HT-29 (cell line): ENCODE measurements at places on chromosomes 4 and X. TPM values are rescaled to one million over a fixed set of nuclear protein-coding genes. Genes with fewer than 3 reads are reported as not detected.
A peak's percentile ranks its signal among the peaks of the same experiment; 100 is the strongest.

SEC31A gene
- 60.6 and 68.9 TPM in 2 replicates for total RNA-seq

SMR3A gene
- not detected in 2 replicates for total RNA-seq

STK32B gene
- total RNA-seq = not detected in 2 replicates

TEX13B gene
- total RNA-seq = not detected in 2 replicates

SPOCK3 gene
- total RNA-seq = not detected in 2 replicates

ZNF41 gene
- 4.2 and 11.8 TPM in 2 replicates for total RNA-seq

HEPH gene
- total RNA-seq = 17.7 and 22.1 TPM in 2 replicates

TRPC3 gene
- total RNA-seq = not detected in 2 replicates

RAB33A gene
- total RNA-seq = not detected in 2 replicates

NAA11 gene
- not detected in 2 replicates for total RNA-seq

C4orf51 gene
- total RNA-seq = not detected in 2 replicates

TAF7L gene
- total RNA-seq = not detected in 2 replicates

DNA sequence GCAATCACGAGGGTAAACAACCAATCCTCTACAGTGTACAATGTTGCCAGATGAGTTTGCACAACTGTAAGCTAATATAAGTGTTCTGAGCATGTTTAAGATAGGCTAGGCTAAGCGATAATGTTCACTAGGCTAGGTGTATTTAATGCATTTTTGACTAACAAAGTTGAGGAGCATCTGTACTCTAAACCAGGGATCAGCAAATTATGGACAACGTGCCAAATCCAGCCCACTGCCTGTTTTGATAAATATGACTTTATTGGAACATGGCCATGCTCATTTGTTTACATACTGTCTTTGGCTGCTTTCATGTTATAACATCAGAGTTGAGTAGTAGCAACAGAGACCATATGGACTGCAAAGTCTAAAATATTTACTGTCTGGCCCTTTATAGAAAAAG lies 46.3 kb upstream of the ARHGEF6 start:
- DNase-seq = no peak

- no peak for DNase-seq
These were observed 96.3 kb downstream of the MAML3 start for GRCh38 chr4:140057701-140058100.

DNA sequence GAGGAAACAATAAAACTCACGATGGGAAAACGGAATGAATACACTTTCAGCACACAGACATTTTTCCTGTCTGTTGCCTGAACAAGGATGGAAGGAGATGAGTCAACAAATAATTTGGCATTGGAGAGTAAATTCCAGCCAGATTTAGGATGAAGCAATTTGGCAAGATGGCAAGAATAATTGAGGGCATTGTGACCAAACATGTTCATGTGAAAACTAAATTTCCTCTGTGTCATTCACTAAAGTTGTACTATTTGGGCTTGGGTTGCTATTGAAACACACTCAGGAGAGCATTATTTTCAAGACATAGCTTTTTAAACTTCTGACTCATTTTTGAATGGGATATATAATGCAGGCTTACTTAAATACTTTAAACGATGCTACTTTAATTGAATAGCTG lies 1614.4 kb downstream of the PCDH19 start:
- no peak for DNase-seq

- DNase-seq = no peak
These were observed 332.7 kb downstream of the UNC5C start for GRCh38 chr4:95215991-95216605.

GRCh38 chr4:40980318-40980883 lies 230.6 kb downstream of the NSUN7 start:
- peak; percentile 25 for DNase-seq

DNA sequence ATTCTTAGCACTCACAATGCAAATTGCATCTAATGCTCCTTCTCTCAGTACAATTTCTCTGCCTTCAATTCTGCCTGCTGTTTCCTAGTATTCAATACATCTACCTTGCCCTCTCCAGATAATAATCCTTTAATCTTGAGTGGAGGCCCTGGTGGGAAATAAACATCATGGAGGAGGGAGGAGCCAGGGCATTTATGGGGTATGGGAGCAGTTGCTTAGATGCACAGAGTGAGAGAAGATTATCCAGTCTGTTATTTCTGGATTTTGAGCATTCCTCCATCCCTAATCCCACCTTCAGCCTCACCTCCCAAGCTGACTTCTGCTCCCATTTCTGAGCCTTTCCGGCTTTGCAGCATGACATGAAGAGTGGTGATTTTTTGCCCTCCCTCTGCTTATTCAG lies 127.9 kb upstream of the PPP3CA start:
- no peak for DNase-seq

DNA sequence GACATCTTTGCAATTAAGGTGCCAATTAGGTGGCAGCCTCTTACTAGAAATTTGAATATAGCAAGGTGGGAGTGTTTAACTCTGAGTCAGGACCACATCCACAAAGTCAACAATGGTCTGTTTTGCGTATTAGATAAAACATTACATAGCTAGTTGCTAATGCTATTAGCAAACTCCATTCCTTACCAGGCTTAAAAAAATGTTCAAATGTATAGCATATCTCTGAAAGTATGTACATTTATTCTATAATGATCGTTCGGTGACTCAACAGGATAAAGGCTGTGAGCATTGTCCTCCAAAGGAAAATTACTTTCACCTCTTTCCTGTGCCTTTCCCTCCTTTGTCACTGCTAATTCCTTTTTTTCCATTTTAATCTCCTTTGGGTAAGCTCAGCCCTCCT lies 74.5 kb downstream of the SYTL5 start:
- no peak for DNase-seq

GRCh38 chr4:128454881-128455280 lies 167.3 kb upstream of the PGRMC2 start:
- DNase-seq = no peak

DNA sequence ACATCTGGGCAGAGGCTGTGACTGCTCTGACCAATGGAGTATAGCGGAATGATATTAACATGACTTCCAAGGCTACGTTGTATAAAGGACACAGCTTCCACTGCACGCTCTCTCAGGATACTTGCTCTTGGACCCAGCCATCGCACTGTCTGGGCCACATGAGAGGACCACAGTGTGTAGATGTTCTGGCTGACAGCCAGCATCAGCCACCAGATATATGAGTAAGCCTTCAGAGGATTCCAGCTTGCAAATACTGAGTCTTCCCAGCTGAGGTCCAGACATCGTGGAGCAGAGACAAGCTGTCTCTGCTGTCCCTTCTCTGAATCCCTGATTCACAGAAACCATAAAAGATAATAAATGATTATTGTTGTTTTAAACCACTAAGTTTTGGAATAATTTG lies 146.8 kb upstream of the USP9X start:
- DNase-seq = no peak

DNA sequence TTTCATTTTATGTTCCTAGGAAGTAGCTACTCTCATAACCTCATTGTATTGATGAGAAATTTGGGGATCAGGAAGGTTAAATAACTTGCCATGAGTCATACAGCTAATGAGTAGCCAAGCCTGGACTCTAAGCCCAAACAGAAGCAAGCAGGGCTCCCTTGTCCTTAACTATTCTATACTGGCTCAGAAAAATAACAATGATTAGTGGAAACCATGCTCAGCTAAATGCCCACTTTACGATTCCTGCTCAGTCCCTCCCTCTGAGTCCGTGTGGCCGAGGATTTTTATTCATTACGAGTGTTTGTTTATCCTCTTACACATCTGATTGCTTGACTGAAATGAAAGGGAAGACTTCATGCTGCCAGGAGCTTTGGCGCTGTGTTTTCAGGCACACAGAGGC lies 100.9 kb downstream of the SLC34A2 start:
- no peak for DNase-seq

DNA sequence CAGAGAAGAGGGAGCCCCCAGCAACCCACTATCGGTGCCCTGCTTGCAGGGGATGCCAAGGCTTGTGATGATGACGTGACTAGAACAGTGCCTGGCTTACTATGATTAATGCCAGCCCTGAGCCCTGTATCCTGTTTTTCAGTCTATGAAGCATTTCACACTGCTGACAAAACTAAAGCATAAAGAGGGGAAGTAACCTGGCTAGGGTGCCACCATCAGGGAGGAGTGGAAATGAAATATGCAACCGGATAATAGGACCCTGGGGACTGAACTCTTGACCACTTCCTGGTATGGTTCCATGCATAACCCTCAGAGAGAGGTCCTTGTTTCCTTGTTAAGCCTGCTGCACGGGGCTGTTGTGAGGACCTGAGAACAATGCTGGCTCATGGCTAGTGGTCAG lies 50.3 kb downstream of the MED28 start:
- DNase-seq = no peak

DNA sequence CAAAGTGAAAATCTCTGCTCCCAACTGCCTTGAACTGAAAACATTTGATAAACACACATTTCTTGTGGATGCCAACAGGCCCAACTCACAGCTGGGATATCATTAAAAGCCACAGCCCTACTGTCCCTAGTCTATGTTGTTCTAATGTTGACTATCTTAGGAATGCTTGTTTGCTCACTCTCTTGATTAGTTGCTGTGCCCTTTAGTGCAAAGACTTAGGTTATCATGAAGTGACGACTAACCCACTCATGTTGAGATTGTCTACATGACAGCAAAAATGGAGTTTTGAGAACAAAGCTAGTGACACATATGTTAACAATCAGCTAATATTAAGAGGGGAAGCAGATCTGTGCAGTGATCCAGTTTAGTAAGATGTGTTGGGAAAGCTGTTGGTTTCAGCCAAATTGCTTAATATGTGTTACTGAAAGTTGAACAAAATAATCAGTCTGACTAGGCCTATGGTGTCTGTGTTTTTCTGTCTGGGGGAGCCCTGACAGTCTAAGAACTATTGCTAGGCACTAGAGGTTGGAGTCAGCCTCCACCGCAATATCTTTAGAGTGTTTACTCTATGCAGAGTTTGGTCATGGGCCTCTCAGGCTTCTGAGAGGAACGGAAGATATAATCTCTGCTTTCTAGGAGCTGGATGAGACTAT lies 125.5 kb downstream of the ATG4A start:
- no peak for DNase-seq

DNA sequence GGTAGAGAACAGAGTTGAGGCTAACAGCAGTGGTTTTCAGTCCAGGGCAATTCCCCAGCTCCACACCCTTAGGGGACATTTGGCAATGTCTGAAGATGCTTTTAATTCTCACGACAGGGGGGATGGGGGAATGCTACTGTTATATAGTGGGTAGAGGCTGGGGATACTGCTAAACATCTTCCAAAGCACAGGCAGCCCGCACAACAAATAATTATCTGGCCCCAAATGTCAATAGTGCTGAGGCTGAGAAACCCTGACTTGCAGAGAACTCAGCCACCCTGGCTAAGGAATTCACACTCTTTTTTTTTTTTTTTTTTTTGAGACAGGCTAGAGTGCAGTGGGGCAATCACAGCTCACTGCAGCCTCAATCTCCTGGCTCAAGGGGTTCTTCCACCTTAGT lies 60.6 kb downstream of the POLR2B start:
- no peak for DNase-seq

DNA sequence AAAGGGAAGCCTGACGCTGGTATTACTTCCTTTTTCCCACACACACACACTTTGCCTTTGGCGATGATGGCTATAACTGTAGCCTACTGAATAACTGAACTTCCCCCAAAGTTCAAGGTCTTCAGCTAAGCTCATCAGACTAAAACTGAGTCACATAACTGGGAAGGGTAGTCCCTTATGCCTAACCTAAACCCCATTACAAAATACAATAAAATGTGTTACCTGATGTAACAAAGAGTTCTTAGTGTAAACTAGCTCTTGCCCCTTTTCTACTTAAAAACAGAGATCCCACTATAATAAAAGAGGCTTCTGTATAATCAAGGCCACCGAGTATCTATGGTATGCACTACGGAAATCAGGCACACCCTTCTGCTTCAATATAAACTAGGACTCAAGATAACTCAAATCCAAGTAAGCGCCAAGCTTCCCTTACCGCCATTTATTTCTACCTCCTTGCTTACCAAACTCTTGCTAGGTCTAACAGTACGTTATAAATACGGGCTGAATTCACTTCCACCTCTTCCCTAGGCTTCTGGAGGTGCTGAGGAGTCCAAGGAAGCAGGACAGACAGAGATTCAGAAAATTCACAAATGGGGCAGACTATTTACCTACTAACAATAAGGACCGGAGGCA lies 2.4 kb downstream of the OTUD4 start:
- DNase-seq = peak; percentile 49

- DNase-seq = no peak
These were observed 16.7 kb downstream of the BCOR start for GRCh38 chrX:40080894-40081678.

DNA sequence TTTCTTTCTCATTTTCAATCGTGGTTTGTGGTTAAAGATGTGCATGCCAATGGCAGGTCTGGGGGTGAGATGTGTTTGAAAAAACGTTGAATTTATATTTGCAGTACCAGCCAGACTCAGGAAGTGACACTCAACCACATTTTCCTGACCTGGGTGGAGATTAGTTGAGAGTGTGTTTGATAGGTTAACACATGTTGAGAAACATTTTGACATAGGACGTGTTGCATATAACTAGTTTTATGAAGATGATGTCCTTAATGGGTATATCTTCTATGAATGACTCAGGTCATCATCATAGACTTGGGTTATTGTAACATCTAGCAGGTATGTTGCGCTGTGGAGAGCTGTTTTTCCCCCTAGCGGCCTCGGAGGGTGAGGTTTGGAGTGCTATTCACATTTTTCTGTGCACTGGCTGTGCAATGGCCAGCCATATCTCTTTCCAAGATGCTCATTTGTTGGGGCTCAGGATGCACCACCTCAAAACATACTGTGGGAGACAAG lies 21.7 kb upstream of the CD38 start:
- peak; percentile 28 for DNase-seq

DNA sequence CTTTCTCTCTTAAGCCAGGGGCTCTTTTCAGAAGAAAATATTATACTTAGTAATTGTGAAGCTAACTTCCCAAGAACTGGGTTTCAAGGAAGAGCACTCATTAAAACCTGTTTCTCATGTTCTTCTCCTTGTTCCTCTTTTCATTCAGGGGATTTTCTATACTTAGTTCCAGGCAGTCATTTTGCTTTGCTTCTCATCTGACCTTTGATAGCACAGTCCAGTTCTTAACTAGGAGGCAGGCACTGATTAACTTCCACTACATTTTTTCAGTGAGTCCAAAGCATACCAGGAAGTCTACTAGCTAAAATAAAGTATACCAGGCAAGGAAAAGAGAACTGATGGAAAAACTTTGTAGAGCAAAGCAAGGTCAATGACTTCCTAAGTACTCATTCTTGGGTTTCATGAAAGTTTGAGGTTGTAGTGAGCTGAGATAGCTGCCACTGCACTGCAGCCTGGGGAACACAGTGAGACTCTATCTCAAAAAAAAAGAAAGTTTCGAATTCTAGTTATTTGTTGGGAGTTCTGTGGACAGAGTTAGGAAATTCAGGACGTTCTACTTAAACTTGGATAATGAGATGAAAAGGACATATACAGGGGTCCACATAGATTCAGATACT lies 190.1 kb upstream of the HS3ST1 start:
- peak; percentile 80 for DNase-seq

- DNase-seq = no peak
These were observed 23.3 kb upstream of the GUCY1B1 start for GRCh38 chr4:155735496-155735895.
